ENCODE measurements at places on chromosomes 3 and 15. TPM values are rescaled to one million over a fixed set of nuclear protein-coding genes. Genes with fewer than 3 reads are reported as not detected.

DNA sequence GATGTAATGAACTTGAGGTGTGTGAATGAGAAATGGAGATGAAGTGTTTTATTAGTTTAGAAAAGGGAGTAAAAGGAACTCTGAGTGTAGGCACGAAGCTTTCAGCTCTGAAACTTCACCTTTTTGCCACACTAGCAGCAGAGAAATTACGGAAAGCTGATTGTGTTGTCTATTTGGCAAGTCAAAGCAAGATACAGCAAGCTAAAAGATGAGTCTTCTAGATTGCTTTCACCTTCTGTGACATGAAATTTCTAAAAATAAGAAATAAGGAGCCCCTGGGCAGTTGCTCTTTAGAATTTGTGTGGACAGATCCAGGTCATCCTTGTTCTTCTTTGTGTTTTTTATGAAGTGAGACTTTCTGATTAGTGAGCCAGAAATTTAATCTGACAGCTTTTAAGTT lies 143.4 kb downstream of the FNDC3B start:
- DNase-seq: peak; percentile 31

- DNase-seq: no peak
Measured at GRCh38 chr3:16504242-16504641, 9.3 kb downstream of the RFTN1 start.

GRCh38 chr15:99842071-99842470 lies 108.8 kb upstream of the LYSMD4 start:
- DNase-seq: no peak

GRCh38 chr3:68306571-68306970 lies 625.8 kb downstream of the TAFA4 start:
- DNase-seq: no peak

- DNase-seq: no peak
Measured at GRCh38 chr3:169509780-169510692, 153.5 kb downstream of the MECOM start.

DNA sequence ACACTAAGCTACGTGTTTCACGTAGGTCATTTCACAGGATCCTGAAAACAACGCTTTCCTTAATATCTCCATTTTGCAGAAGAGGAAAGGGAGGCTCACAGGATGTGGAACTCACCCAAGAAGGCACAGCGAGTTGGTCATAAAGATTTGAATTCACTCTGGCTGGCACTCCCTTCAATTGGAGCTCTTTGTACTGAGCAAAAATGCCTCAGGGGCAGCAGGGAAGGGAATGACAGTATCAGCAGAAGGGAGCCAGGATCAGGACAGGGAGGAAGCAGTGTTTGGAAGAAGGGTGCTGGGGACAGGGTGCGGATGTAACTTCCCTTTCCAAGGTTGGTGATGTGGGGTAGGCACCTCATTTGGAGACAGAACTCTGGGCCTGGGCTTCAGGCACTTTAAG lies 1.1 kb upstream of the ST6GAL1 start:
- DNase-seq: peak; percentile 30

GRCh38 chr15:56291741-56292140 lies 48.1 kb upstream of the RFX7 start:
- DNase-seq: no peak

- peak; percentile 96 for DNase-seq
Measured at GRCh38 chr3:98962189-98962930, 60.9 kb upstream of the DCBLD2 start.

DNA sequence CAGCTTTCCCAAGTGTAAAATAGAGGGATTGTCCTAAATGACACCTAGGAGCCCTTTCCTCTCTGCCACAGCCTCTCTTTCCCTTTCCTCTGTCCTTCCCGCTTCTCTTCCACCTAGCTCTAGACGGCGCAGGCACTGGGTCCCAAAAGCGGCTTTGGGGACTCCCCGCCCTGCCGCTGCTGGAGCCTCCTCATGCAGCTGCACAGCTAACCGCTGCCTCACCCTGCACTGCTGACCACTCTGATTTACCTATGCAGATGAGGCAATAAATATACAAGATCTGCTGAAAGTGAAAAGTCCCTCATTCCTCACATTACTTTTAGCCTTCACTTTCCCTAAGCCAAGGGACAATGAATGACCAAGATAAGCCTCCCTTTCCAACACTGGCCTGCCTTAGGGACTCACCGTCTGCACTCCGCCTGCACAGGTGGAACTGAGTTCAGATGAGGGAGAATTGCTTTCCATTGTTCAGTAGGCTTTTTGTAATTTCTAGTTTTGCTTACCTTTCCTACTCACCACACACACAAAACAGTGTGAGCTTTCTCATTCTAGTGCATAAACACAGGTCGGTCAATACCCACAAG lies 197.5 kb upstream of the BCL6 start:
- no peak for DNase-seq

DNA sequence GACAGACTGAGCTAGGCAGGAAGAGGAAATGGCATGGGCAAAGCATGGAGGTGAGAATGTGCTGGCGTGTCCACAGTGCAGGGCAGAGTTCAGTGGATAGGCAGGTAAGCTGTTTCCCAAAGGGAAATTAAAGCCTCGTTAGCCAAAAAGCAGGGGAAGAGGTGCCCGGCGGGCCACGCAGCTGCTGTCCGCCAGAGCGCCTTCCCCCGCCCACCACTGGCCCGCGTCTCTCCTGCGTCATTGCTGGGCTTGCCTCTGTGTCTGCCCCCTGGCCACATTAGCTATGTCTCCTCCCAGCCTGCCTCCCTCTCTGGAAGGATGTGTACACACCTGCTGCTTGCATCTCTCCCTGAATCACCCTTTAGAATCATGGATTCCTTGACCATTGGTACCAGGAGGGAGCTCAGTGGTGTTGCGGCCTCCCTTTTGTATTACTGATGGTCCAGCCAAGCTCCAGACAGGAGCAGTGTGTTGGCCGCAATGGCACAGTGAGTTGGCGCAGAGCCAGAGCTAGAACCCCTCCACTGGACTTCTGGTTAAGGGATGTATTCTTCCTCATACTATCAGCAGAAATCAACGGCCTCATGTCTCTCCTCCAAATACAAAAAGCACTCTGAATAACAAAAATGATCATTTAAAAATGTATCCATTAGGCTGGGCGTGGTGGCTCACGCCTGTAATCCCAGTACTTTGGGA lies 26.6 kb downstream of the SLC28A1 start:
- no peak for DNase-seq

- peak; percentile 73 for DNase-seq
Measured at GRCh38 chr3:168047190-168047795, 48.4 kb downstream of the GOLIM4 start.

GRCh38 chr3:184874709-184875644 lies 63.0 kb downstream of the VPS8 start:
- DNase-seq: peak; percentile 4

- DNase-seq: no peak
Measured at GRCh38 chr3:67335813-67336212, 318.6 kb downstream of the SUCLG2 start.

- DNase-seq: no peak
Measured at GRCh38 chr15:52499506-52499905, 29.2 kb downstream of the MYO5A start.

- DNase-seq: no peak
Measured at GRCh38 chr15:33375236-33375635, 64.5 kb downstream of the RYR3 start.

DNA sequence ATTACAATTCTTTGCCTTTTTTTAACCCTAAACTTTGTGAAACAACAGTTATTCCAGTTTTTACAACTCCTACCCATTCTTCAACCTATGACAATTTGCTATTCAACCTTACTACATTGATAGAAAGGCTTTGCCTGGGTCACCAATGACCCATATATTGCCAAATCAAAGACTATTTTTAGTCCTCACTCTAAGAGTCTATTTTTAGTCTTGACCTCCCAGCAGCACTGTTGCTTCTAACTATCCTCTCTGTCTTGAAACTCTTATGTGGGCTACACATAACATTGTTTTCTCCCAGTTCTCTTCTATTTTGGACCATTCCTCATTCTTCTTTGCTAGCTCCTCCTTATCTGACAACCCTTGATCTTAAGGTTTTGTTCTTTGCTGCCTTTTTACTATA lies 71.4 kb downstream of the C3orf80 start:
- no peak for DNase-seq

ANKRD63 gene
- polyA plus RNA-seq: not detected

GABRR3 gene
- polyA plus RNA-seq: not detected

HRG gene
- 0.20 TPM for polyA plus RNA-seq

PTPRG gene
- polyA plus RNA-seq: 11.7 TPM

AADACL2 gene
- polyA plus RNA-seq: not detected

All from mammary epithelial cell (primary cell).